AG10803 (cell line): ENCODE measurements at places on chromosomes 5 and 9.

GRCh38 chr5:56281489-56282165, 48.5 kb upstream of the ANKRD55 start:
- DNase-seq: no peak

GRCh38 chr5:25568989-25569625, 924.3 kb upstream of the CDH10 start:
- no peak for DNase-seq

DNA sequence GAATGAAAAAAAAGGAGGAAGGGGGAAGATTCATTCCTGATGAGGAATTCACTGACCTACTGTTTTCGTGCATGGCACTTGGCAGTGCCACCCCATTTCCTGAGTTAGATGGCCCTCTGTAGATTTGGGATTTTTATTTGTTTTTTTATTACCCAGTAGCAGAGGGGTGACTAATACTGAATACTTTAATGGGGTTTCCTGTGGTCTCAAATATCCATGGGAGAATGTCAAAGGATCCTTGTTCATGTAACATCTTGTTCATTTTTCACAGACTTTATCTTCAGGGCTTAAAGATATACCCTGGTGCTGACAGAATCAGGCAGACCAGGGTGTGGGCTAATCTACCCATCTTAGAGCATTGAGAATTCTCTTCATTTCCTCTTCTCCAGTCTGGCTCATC, 93.0 kb downstream of the MAMDC2 start:
- peak; percentile 54 for DNase-seq

- no peak for DNase-seq
Observed at GRCh38 chr5:53045263-53045662, 56.1 kb downstream of the ITGA2 start.

DNA sequence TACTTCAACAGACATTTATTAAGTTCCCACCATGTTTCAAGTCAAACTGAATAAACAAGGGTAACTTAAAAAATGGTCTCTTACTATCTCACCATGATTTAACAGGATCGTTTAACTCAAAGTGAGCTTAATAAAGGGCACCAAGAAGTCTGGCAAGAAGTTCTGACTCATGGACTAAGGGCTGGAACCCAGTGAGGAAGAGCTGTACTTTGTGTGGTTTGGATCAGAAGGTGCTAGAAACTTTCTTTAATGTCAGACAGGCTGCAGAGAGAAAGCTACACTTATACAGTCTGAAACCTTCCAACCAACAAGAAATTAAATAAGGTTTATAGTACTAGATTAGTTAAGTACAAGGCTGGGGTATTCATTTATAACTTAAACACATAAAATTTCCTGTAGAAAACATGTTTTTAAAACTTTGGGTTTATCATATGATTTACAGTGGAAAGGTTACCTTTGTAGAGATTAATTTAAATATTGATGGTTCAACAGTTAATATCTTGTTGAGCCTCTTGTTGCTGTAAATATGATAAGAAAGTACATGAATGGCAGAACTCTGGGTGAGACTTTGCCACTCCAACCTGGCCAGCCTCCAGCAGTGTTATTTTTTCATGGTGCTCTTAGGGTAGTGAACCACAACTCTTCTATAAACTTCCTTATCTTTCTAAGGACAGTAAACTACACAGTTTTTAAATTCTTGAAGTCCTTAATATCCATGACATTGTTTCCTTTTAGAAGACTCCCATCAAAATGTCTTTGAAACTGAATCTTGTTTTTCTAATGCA, 162.8 kb downstream of the MAN2A1 start:
- DNase-seq: peak; percentile 27

- DNase-seq: peak; percentile 81
Observed at GRCh38 chr5:128144491-128144890, 60.9 kb downstream of the SLC12A2 start.

DNA sequence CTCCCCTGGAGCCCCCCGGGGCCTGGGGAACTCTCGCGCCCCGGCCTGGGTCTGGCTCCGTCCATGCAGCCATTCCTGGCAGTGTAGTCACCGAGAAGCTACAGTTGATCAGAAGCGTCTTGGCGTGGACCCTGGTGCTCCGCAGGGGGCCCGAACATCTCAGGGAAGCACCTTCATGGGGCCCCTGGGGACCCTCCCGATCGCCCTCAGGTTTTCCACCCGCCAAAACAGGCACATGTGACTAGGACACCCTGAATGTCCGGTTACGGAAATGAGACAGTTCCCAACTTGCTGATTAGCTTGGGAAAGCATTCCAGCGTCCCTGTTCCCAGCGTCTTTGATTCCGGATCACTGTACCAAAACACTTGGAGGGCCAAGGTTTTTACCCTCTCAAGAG, 472 bp downstream of the FBXO4 start:
- peak; percentile 33 for DNase-seq

DNA sequence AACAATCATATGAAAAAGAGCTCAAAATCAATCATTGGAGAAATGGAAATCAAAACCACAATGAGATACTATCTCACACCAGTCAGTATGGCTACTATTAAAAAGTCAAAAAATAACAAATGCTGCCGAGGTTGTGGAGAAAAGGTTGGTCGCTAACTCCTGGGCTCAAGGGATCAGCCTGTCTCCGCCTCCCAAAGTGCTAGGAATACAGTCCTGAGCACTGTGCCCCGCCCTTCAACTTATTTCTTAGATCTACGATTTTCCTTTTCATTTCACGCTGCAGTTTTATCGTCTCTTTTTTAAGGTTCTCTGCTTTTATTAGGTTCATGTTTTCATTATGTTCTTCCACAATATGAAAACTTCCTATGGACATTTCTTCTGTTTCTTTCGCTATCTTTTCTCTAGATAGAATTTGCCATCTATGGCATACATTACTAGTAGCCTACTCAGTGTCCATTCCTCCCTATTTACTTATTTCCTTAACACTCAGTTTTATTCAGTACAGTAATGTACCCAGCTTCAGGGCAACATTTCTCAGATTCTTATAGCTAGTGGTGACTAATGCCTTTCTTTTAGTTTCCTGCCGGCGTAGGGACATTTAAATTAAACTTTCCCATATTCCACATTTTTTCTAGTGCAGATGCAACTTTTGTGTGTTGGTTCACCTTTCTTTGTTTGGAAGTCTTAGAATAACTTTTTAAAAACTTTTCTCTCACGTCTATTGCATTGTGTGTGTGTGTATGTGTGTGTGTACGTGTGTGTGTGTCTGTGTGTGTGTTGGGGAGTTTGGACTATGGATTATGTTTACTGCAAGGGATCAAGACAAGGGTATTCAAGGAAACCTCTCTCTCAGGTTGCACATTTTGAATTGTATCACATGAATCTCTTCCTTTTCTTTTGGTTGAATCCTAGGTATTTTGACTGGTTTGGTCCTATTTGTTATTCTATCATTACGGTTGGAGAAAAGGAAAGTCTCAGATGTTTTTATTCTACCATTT, 21.6 kb upstream of the FBN2 start:
- DNase-seq: no peak

GRCh38 chr5:170363671-170364070, 25.5 kb downstream of the KCNMB1 start:
- no peak for DNase-seq

DNA sequence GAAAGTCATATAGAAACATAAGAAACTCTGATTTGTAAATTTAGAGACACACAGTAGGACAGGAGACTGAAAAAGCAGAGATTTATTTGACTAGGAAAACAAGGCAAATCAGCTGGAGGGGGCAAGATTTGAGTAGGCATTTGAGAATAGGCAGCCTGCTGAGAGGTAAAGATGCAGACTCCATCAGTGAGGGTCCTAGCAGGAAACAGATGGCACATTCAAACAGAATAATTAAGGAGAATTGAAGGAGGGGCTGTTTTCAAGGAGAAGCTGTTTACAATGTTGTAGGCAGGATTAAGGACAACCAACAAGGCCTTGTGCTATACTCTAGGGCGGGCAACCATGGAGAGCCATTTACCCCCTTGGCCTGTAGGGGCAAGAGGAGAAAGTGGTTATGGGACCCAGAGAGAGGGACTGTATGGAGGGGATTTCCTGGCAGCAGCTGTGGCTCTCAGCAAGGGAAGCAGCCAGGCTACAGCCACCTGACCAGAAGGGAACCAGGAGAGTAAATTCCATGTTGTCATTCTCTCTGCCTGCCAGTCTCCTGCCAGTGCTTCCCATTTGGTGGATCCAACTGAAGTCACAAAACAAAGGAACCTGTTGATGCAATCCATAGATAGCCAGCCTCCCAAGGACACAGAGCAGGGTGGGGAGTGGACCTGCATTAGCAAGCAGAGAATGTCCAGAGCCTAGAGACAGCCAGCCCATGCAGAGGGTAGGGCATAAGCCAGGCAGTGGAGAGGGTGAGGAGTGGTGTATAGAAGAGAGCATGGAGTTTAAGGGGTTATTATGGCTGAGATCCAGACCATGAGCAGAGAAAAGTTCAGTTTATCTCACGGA, 38.2 kb downstream of the PAPPA start:
- no peak for DNase-seq
